Stimulated activated CD8-positive, alpha-beta memory T cell treated with anti-CD3 and anti-CD28 coated beads, Interleukin-4, amount 100 ng/mL, for 1 hour (primary cell): ENCODE measurements at places on chromosomes 1 and 21.
A peak's percentile ranks its signal among the peaks of the same experiment; 100 is the strongest.

- DNase-seq: peak; percentile 30
Measured at GRCh38 chr1:172708452-172708851, 49.5 kb downstream of the FASLG start.

GRCh38 chr1:231165371-231165770 is 3.5 kb downstream of the TRIM67 start:
- DNase-seq: no peak

DNA sequence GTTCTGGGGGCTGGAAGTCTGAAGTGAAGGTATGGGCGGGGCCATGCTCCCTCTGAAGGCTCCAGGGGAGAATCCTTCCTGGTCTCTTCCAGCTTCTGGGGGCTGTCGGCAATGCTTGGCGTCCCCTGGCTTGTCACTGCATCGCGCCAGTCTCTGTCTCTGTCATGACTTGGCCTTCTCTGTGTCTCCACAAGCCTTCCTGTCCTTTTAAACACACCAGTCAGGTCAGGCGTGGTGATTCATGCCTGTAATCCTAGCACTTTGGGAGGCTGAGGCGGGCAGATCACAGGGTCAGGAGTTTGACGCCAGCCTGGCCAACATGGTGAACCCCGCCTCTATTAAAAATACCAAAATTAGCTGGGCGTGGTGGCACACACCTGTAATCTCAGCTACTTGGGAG is 125.3 kb downstream of the ACTL8 start:
- no peak for DNase-seq

GRCh38 chr21:43373362-43374227 is 53.3 kb downstream of the SIK1 start:
- DNase-seq: no peak

DNA sequence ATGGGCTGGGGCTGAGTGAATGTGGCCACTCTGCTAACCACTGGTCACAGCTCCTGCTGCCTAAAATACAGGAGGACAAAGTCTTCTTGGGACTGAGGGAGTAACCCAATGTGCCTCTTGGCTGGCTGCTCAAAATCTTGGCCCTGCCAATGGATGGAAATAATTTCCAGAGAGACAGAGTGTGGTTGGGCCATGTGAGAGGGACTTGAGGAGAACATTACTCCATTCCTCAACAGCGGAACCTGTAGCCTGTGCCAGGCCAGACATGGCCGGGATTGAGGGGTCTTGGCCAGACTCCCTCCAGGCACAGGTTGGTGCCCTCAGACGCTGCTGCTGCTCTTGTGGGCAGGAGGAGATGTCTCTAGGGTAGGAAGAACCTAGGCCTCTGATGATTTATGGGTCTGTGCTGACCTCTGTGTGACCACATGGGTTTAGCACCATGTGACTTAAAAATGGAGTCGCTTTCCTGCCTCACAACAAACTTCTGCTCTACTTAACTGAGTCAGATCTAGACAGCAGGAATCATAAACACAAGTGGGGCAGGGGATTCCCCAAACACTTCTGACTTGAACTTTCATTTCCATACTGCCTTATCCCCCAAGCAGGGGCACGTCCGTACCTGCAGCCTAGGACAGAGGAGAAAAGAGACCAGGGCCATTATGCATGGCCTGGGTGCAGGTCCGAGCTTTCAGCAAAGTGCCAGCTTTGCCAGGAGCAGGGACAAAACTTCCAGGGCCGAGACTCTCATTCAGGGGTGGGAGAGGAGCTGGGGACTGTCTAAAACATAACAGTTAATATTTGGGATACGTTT is 79.2 kb downstream of the CD34 start:
- DNase-seq: no peak
